CD4-positive, alpha-beta T cell treated with Interleukin-17A for 4 hours (primary cell): ENCODE measurements at places on chromosomes 2 and 18.
A peak's percentile ranks its signal among the peaks of the same experiment; 100 is the strongest.

GRCh38 chr2:48738806-48739205 lies 16.7 kb downstream of the LHCGR start:
- no peak for DNase-seq

- no peak for DNase-seq
Observed at GRCh38 chr2:9000442-9000841, 3.0 kb downstream of the MBOAT2 start.

- no peak for DNase-seq
Observed at GRCh38 chr2:37590119-37590571, 81.3 kb downstream of the CDC42EP3 start.

DNA sequence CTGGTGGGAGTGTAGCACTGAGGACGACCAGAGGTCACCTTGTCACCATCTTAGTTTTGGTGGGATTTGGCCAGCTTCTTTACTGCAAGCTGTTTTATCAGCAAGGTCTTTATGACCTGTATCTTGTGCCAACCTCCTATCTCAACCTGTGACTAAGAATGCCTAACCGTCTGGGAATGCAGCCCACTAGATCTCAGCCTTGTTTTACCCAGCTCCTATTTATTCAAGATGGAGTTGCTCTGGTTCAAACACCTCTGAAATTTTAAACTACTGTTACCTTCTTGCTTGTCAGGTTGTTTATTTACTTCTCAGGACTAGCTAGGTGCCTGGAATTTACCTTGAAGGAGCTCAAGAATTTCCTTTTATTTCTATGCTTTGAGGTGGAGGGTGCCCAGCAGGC lies 9.5 kb upstream of the KCNG3 start:
- no peak for DNase-seq

GRCh38 chr2:208783184-208783583 lies 376.6 kb downstream of the PTH2R start:
- DNase-seq = no peak

DNA sequence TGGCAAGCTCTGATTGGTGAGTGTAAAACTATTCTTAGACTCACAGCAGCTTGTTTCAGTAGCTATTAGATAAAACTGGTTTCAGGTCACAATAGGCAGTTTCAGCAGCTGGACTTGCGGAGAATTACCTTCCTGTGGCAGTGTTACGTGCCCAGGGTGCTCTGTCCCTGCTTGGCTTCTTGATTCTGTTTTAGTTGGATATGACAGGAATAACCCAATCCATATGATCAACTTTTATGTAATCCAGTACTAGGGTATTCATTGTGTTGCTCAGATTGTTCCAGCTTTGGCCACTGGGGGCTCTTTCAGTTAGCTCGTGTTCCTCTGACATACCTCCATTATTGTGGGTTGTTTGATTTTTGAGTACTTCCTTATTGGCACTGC lies 43.1 kb downstream of the INPP4A start:
- DNase-seq = peak; percentile 72

DNA sequence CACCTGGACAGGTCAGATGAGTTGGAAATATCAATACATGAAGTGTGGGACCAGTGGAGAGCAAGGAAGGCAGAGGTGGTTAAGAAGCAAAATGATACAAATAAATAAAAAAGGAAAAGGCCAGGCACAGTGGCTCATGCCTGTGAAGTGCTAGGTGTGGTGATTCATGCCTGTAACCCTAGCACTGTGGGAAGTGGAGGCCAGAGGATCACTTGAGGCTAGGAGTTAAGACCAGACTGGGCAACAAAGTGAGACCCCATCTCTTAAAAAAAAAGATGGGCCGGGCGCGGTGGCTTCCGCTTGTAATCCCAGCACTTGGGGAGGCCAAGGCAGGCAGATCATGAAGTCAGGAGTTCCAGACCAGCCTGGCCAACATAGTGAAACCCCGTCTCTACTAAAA lies 2.9 kb downstream of the STON1 start:
- no peak for DNase-seq

- DNase-seq = no peak
Observed at GRCh38 chr18:29056800-29057199, 879.9 kb upstream of the CDH2 start.

GRCh38 chr2:230205721-230206120 lies 14.1 kb downstream of the SP110 start:
- DNase-seq = no peak

- DNase-seq = peak; percentile 12
Observed at GRCh38 chr2:44975571-44976450, 33.4 kb downstream of the SIX2 start.

- no peak for DNase-seq
Observed at GRCh38 chr2:223076573-223076972, 24.6 kb downstream of the KCNE4 start.

DNA sequence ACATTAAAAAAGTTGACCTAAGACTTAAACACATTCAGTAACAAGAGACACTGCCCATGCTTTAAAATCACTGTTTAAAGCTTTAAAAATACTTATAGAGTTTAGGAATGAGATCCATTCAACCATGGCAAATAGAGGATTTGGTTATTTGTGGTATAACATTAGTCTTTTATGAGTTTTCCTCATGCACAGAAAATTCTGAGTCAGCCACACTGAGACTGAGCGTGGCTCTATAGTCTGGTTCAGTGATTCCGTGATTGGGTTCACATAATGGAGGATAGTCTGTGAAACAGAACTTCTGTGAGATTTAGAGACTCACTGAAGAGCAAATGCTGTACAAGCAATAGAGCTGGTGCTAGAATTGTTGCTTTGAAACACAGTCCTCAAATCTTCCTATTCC lies 1502.4 kb upstream of the PIK3C3 start:
- no peak for DNase-seq

- DNase-seq = no peak
Observed at GRCh38 chr18:41099451-41099850, 855.6 kb upstream of the PIK3C3 start.

DNA sequence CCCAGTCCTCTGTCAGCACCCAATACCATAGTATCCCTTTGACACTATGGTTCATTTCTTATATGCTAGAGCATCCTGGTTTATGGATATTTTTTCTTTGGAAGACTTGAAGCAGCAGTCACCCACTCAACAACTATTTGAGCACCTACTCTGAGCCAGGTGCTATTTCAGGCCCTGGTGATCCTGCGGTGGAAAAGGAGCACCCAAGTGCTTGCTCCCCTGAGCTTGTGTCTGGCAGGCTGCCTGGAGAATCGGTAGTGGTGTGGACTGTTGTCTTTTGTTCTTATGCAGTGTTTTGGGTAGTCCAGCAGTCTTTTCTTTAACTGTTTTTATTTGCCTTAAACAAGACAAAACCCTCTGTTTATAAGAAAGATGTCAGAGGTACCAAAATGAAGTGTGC lies 28.9 kb downstream of the NCK2 start:
- peak; percentile 4 for DNase-seq
